NCI-H460 (cell line): ENCODE measurements at places on chromosomes 5 and 9.

GRCh38 chr5:8600843-8601242, 731.9 kb downstream of the MTRR start:
- no peak for DNase-seq

- no peak for DNase-seq
Observed at GRCh38 chr5:156274453-156274852, 52.5 kb upstream of the SGCD start.

- no peak for DNase-seq
Observed at GRCh38 chr9:133221177-133221809, 12.2 kb upstream of the OBP2B start.

- DNase-seq: no peak
Observed at GRCh38 chr9:134585021-134585561, 56.5 kb upstream of the COL5A1 start.

GRCh38 chr9:108224716-108225115, 631.1 kb downstream of the ACTL7B start:
- no peak for DNase-seq

DNA sequence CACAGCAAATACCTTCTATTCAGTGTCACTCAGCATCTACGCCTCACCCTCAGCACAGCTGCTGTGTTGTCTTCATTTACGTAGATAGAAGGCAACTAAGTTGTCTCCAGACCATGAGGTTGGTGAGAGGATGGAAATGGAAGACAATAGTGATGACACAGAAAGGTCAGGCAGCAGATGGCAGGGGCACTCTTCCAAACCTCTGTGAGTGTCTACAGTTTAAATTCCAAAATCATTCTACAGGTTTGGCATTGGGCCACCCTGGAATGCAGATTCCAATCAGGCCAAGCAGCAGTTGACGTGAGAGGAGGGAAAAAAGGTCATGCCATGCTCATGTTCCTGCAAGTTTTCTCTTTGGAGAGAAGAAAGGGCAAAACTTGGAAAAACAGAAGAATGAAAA, 68.7 kb upstream of the ADAMTSL1 start:
- no peak for DNase-seq

- no peak for DNase-seq
Observed at GRCh38 chr9:116816484-116816883, 129.4 kb downstream of the TRIM32 start.

GRCh38 chr5:96327722-96328121, 105.3 kb downstream of the PCSK1 start:
- DNase-seq: no peak
